Right lung (tissue), 10 donors: ENCODE measurements at places on chromosomes 7 and 10. TPM values are rescaled to one million over a fixed set of nuclear protein-coding genes. Genes with fewer than 3 reads are reported as not detected.
A peak's percentile ranks its signal among the peaks of the same experiment; 100 is the strongest.

Gene RBP3
- polyA plus RNA-seq = 0.10 TPM

Gene NKX1-2
- not detected for polyA plus RNA-seq

DNA sequence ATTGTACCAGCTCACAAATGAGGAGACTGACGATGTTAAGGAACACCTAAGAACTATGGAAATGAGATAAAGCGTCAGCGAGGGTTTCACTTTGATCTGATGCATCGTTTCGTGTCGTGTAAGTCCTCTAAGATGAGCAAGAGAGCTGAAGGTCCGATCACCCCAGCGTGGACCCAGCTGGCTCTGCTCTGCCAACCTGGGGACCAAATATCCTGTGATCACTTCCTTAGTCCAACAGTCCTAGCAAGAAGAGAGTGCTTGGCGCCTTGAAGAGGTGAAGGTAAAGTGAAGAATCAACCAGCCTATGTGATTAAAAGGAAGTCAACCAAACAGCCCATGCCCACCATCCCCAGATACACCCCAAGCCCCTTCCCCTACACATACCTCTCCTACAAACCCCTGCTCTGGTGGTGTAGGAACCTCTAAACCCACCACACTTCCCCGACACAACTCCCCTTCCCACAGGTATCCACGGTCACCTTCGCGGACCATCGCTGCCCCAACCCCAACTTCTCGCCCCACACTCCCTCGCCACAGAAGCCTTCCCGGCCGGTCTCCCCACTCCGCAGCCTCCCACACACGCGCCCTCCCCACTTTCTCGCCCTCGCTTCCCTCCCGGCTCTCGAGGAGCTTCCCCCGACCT, 722 bp downstream of the UPF2 start:
- no peak for DNase-seq

DNA sequence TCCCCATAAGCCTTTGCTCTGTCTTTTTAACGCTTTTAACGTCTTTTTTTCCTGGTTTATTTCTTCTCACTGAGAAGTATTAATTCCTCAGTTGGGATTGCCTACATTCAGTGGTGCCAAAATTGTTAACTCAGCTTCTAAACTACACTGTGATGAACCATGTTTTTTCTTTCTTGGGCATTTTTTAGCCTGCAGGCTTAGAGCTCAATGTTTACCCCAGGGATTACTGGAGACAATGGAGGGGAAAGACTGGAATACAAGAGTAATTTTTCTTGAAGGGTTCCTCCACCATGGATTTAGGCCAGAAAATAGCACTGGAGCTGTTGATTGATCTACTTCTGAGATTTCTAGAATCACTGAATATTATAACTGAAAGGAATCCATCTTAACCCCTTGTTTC, 19.8 kb downstream of the STAMBPL1 start:
- no peak for DNase-seq

DNA sequence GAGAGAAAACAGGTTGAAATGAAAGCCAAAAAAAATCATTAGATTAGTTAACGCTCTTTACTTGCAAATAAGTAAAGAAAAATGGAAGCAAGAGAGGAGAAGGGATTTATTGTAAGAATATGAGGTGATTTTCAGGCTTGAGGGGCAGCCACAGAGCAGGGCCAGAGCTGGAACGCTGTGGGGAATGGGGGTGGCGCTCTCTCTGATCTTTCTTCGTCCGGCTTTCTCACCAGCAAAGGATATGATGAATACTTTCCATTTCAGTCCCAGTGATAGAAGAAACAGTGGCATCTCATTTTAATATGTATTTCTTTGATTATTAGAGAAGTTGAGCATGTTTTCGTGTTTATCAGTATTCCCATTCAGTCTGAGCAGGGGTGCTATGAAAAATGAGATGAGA, 112.2 kb downstream of the SKIDA1 start:
- DNase-seq = no peak

DNA sequence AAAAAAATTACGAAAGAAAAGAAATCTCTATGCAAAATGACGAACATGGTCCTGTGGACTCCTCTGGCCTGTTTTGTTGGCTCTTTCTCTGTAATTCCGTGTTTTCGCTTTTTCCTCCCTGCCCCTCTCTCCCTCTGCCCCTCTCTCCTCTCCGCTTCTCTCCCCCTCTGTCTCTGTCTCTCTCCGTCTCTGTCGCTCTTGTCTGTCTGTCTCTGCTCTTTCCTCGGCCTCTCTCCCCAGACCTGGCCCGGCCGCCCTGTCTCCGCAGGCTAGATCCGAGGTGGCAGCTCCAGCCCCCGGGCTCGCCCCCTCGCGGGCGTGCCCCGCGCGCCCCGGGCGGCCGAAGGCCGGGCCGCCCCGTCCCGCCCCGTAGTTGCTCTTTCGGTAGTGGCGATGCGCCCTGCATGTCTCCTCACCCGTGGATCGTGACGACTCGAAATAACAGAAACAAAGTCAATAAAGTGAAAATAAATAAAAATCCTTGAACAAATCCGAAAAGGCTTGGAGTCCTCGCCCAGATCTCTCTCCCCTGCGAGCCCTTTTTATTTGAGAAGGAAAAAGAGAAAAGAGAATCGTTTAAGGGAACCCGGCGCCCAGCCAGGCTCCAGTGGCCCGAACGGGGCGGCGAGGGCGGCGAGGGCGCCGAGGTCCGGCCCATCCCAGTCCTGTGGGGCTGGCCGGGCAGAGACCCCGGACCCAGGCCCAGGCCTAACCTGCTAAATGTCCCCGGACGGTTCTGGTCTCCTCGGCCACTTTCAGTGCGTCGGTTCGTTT, 83.5 kb upstream of the SLF2 start:
- DNase-seq = no peak

DNA sequence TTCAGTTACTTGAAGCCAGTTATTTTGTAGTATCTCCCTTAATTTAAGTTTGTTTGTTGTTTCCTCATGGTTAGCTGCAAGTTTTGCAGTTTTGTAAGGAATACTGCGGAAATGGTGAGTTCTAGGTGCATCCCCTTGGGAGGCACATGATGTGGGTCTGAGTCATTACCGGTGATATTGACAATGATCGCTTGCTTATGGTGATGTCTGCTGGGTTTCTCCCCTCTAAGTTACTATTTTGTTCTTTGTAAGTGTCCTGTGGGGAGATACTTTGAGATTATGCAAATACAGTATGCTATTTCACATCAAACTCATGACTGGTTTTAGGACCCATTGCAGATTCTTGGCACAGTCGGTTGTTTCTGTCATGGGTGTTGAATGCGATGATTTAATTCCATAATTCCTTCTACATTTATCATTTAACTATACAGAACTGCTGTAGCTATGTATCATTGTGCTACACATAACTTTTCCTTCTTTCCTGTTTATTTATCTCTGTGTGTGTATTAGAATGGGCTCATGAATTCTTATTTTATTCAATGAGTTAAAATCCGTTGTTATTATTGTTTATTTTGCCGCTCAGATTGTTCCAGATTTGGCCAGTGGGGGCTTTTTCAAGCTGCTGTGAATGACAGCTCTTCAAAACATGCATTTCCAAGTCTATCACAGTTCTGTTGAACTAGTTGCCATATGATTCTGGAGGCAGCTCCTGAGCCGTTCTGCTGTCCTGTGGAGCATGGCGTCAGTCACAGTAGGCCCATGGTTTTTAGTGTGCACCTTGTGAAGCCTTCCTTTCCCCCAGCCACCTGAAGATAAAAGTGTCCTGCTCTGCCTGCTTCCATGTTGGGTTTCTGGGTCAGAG, 18.4 kb downstream of the TSPAN14 start:
- DNase-seq = no peak

DNA sequence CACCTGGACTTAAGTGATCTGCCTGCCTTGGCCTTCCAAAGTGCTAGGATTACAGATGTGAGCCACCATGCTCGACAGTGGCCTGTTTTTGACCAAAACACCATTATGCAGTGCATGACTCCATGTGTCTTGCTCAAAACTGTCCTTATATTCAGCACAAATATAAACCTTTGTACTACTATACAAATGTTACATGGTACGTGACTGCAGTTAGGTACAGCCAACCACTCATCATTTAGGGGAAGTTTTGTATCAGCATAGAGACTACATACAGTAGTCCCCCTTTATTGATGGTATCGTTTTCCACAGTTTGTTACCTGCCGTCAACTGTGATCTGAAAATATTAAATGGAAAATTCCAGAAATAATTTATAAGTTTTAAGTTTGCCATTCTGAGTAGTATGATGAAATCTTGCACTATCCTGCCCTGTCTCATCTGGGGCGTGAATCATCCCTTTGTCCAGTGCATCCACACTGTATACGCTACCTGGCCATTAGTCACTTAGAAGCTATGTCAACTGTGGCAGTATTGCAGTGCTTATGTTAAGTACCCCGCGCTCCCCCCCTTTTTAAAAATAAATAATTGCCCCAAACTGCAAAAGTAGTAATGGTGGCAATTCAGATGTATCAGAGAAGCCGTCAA, 23.3 kb upstream of the ZNF282 start:
- no peak for DNase-seq

DNA sequence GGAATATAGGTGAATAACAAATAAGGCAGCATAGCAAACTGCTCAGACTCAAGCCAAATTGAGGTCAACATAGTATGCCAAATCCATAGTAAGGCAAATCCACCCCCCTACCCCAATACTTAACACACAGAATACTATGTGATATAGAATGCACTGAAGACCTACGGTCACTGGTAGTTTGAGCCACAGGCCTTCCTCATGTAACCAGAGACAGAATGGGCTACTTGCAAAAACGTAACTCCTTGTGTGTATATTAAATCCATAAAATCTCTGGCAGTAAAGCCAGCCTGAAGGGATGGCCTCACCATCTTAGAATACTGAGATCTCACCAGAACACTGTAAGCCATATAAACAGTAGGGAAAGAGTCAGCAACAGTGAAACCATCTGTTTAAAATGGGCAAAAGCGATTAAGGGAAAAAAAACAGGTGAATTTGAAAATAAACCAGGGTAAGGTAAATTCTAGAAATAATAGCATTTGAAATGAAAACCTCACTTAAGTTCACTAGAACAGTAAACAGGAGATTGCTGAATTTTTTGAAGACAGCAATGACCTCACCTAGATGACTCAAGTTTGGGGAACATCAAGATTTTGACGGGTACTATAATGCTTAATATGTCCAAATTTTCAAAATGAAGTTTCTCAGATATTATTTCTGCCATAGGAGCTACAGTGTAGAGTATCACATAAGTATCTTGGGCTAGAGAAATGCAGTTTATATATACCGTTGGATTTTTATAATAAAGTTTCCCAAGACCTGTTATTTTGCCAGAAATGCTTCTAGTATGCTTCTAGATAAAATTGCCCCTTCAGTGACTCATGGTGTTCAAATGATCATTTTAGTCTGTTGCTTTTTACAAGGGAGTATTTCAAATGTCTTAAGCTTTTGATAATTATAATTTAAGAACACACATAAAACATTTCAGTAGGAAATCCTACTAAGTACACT, 13.9 kb downstream of the HNRNPA2B1 start:
- no peak for DNase-seq

- DNase-seq = no peak
These were observed 24.9 kb downstream of the POLR3A start for GRCh38 chr10:78004215-78005026.

- DNase-seq = no peak
These were observed 160.3 kb upstream of the KLF14 start for GRCh38 chr7:130894146-130894908.

GRCh38 chr10:93152136-93152535, 78.4 kb downstream of the CYP26A1 start:
- no peak for DNase-seq

DNA sequence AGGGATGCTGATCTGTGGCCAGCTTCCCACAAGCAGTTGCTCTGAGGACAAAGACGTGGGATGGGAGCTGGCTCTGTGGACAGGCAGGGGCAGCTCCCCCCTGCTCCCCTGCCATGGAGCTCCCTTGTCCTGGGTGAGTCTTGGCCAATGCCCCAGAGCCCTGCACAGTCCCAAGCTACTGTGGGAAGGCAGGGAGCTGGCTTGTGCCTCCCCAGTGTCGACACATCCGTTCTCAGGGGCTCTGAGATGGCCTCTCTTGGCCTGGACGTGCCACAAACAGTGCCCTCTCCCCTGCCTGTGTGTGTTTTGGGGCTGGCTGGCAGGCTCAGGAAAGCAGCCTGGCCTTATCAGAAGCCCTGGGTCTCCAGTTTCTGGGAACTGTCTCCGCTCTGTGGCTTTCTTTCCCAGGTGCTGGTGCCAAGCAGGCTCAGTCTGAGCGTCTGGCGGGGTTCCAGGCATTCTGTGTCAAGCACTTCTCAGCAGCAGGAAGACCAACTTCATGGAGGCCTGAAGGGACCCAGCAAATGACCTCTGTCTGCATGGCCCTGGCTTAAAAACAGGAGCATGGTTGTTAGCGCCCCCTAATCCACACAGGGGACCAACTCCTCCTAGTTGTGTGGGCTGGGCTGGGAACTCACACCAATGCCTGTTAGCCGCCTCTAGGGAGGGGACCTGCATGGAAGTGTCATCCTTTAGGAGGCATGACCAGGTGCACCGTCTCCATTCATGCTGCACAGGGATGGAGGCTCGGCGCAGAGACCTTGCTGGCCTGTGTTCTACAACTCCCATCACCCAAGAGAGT, 375.2 kb downstream of the RPS24 start:
- DNase-seq = peak; percentile 70

- DNase-seq = peak; percentile 57
These were observed 29.9 kb downstream of the RNLS start for GRCh38 chr10:88553116-88553752.
